ENCODE measurements at places on chromosomes 2 and 18. TPM values are rescaled to one million over a fixed set of nuclear protein-coding genes. Genes with fewer than 3 reads are reported as not detected.

Gene SERPINB10
- not detected for total RNA-seq

- no peak overlapping the region for H3K27ac ChIP-seq
- H3K27me3 ChIP-seq, result peaks cover 30% of the 10 kb centered on the region
- no peak overlapping the region for H3K4me3 ChIP-seq
- H3K36me3 ChIP-seq, result no peaks in the 10 kb centered on the region
- no peak for DNase-seq
- H3K4me1 ChIP-seq, result no peaks in the 10 kb centered on the region
Measured at GRCh38 chr2:133407341-133407740, 160.9 kb downstream of the NCKAP5 start.

- H3K36me3 ChIP-seq, result no peaks in the 10 kb centered on the region
- no peak overlapping the region for H3K4me3 ChIP-seq
- H3K4me1 ChIP-seq, result no peaks in the 10 kb centered on the region
- H3K27me3 ChIP-seq, result peaks cover 38% of the 10 kb centered on the region
- H3K27ac ChIP-seq, result no peak overlapping the region
Measured at GRCh38 chr2:5501807-5502206, 190.4 kb upstream of the SOX11 start.

- no peak overlapping the region for H3K4me3 ChIP-seq
- no peak for DNase-seq
- no peaks in the 10 kb centered on the region for H3K27me3 ChIP-seq
- H3K4me1 ChIP-seq, result no peaks in the 10 kb centered on the region
- no peak overlapping the region for H3K27ac ChIP-seq
Measured at GRCh38 chr2:128500138-128500800, 181.6 kb upstream of the HS6ST1 start.

Gene DAW1
- 1.8 TPM for total RNA-seq
